ENCODE measurements at places on chromosomes 4 and X.

DNA sequence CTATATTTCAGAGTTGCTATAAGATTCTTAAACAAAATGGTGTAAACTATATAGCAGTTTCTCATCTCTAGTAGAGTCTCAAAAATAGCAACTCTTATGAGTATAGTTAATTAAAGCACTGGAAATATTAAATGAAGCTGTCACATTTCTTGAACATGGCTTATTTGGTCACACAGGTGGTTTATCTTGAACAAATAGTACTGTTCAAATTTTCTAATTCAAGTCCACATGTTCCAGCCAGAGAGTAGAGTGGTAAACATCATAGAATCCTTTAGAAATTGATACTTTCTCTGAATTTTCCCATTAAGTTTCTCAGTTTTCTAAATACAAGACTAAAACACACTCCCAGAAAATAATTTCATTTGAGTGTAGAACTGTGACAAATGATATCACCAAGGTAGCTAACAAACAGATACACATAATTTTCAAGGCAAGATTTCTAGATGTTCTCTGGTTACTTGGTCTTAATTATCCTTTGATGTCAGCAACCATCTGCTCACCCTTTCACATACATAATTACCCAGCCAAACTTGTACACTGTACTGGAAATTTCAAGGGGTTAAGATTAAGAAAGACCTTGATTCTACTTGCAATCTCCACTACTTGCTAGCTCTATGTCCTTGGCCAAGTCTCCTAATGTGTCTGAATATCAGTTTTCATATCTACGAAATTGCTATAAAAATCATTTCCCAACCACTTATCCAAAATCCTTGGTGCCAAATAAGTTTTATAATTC is 24.3 kb upstream of the PAK3 start:
- DNase-seq: peak; percentile 80

- no peak for DNase-seq
Observed at GRCh38 chr4:128315756-128316520, 28.3 kb upstream of the PGRMC2 start.

- peak; percentile 13 for DNase-seq
Observed at GRCh38 chrX:154490021-154490413, 412 bp downstream of the SLC10A3 start.

- no peak for DNase-seq
Observed at GRCh38 chr4:52984462-52984881, 122.4 kb downstream of the RASL11B start.

- no peak for DNase-seq
Observed at GRCh38 chr4:8205749-8206611, 6.9 kb downstream of the SH3TC1 start.

DNA sequence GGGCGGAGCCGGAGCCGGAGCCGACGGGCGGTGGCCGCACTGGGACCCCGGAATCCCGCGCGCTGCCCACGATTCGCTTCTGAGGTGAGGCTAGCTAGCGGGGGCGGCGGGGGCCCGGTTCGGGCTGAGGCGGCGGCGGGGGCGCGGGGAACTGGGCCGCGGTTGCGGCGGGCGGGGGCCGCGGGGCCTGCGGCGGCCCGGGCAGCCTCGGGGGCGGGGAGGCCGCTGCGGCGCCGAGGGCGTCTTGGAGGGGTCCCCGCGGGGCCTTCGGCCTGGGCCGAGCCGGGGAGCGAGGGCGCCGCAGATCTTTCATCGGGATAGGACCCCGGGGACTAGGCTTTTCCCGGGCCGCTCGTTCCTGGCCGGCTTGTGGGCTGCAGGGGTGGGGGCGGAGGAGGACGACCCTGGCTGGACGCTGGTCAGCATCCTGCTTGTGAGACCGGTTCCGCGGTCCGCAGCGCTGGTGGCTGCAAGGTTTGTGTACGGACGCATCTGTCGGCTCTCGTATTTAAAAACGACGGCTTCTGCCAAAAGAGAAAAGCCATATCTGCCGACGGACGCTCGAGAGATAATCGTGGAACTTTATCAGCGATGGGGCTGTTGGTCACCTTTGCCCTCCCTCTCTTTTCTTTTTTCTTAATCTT is 419 bp downstream of the ADD1 start:
- DNase-seq: no peak

DNA sequence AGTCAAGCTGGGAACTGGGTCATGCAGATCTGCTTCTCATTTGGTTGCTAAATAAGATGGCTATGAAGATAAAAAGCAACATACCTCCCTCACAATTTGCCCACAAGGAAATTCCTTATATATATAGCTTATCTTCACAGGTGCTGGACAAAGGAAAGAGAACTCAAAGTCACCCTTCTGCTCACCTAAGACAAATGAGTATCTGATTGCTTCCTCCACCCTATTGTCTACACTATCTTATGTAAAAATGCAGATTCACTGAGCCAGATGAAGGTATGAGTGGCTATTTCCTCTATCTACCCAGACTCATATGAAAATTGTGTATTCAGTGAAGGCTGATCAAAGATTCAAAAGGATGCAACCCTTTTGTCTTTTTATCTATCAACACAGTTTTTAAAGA is 50.8 kb downstream of the CHM start:
- no peak for DNase-seq

- peak; percentile 9 for DNase-seq
Observed at GRCh38 chrX:133939655-133940302, 45.6 kb downstream of the GPC3 start.

DNA sequence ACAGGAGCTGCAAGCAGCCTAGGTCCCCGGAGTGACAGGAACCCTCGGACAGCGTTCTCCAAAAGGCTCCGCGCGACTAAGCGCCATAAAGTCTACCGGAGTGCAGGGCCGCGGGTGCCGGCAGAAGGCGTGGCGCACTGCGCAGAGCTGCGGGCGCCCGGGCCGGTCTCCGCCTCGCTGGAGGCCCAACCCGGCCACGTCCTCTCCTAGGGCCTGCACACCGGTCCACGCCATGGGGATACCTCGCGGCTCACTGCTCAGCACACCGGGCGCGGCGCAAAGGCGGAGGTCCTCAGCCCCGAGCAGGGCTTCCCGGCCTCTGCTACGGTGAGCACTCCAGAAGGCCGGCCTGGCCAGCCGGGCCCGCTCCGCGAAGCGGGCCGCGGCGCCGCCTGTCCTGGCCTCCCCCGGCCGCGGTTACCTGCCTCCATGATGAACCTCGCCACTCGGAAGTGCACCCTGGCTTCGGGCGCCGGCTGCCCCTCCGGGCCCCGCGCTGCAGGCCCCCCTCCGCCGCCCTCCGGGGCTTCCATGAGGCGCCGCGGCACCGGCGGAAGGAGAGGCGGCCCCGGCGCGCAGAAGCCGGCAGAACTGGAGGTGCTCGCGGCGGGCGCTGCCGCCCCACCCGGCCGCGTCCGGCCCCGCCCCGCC is at the start of gene CCNQ:
Gene CCNQ, minus strand, starts transcription at position 599 of the 651 bp plus-strand sequence. Its CDS starts 66 bp downstream, at position 533.
- DNase-seq: no peak

DNA sequence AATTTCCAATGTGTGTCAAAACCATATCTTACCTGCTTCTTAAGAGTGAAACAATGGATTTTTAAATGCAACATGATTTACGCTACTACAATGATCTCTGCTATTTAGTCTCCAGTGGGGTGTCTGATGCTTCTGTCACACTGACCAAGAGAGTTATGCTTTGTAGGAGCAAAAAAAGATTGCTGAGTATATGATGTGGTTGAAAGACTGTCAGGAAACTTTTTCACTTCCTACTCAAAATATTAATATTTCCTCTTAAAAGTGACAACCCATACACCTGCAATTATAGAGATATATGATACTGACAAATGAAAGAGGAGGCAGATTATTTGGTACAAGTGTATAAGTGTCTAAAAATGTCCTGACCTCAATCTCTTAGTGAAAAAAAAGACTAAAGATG is 105.2 kb upstream of the BMP3 start:
- DNase-seq: no peak

- no peak for DNase-seq
Observed at GRCh38 chr4:112504807-112505206, 11.2 kb downstream of the NEUROG2 start.

- no peak for DNase-seq
Observed at GRCh38 chrX:123975180-123975579, 13.7 kb downstream of the STAG2 start.

DNA sequence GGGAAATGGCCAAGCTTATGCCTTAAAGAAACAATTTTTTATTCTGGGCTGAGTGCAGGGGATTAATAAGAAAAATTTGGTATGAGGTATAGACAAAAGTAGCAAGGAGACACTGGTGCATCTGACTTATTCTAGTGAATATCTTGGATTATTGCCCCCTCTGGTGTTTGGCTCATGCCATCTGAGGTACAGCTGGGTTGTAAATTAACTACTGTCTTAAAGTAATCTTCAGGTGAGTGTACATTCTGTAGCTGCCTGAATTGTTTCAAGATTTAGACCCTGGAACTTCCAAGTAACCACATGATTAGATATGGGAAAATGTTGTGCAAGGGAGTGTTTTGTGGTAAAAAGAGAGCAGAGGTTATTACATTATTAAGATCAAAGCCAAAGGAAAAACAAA is 988.7 kb downstream of the FAM133A start:
- peak; percentile 57 for DNase-seq
